ENCODE measurements at places on chromosomes 5 and 9.
A peak's percentile ranks its signal among the peaks of the same experiment; 100 is the strongest.

- DNase-seq: no peak
Measured at GRCh38 chr5:176888016-176888864, 10.9 kb downstream of the HK3 start.

DNA sequence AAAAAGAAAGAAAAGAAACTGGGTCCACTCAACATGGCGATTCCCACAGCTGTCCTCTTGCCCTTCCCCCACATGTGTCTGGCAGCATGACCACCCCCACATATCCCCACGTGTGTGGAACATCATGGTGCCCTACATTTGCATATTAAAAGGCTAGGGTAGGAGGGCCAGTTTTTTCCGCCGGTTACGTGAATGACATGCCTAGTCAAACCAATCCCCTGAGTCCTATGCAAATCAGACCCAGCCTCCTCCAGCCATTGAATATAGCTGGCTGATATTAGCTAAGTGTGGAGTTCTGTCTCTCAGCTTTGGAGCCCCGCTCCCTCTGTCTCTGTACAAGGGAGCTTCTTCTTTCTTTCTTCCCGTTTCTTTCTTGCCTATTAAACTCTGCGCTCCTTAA is 33.0 kb upstream of the CCDC112 start:
- DNase-seq: no peak

DNA sequence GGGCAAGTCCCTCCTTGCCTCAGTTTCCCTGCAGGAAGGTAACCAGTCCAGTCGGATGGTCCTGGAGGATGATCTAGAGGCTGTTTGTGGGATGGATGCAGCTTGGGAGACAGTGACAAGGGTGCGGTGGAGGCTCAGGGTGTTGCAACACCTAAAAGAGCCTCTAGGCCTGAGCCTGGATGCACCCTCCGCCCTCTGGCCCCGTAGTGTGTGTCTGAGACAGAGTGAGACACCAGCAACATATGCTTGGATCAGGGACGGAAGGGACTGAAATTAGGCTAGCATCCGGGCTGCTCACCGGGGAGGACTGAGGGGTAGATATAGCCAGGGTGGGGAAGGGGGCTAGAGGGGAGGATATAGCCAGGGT is 1.1 kb downstream of the CRAT start:
- no peak for DNase-seq

DNA sequence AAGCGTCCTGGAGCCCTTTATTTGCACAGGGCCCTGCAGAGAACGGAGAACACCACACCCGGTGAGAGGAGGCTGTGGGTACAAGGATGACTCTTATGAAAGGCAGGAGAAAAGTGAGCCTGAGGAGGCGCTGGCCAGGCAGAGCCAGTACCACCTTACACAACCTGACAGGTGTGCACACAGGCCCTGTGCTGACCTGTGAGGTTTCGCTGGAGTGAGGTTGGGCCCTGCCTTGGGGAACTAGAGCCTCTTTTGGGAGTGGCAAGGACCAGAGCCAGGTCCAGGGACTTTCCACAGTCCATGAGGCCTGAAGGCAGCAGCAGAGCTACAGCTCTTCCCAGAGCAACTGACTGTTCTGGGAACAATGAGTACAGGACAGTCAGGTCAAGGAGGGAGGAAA is 3.1 kb downstream of the SRD5A1 start:
- DNase-seq: peak; percentile 71

- no peak for DNase-seq
Measured at GRCh38 chr5:140794595-140795258, at the start of gene PCDHA2. PCDHA2 (plus strand) TSS chr5:140794852.

DNA sequence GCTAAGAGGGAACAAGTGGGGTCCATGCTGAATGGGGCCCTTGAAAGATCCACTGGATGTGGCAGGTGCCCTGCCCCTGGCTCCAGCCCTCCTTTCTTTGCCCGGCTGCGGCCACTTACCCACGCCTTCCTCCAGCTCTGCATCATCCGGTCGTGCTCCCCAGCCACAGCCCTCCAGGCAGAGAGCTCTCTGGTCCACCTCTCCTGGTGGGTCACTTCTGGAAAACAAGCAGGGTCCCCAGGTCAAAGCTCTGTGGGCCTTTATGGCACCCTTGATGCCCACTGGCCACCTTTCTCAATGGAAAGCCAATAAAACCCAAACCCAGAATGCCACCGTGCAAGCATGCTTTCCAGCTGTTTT is 45.0 kb downstream of the SECISBP2 start:
- DNase-seq: no peak

GRCh38 chr9:109893241-109893640 is 113.2 kb downstream of the PALM2AKAP2 start:
- DNase-seq: no peak

DNA sequence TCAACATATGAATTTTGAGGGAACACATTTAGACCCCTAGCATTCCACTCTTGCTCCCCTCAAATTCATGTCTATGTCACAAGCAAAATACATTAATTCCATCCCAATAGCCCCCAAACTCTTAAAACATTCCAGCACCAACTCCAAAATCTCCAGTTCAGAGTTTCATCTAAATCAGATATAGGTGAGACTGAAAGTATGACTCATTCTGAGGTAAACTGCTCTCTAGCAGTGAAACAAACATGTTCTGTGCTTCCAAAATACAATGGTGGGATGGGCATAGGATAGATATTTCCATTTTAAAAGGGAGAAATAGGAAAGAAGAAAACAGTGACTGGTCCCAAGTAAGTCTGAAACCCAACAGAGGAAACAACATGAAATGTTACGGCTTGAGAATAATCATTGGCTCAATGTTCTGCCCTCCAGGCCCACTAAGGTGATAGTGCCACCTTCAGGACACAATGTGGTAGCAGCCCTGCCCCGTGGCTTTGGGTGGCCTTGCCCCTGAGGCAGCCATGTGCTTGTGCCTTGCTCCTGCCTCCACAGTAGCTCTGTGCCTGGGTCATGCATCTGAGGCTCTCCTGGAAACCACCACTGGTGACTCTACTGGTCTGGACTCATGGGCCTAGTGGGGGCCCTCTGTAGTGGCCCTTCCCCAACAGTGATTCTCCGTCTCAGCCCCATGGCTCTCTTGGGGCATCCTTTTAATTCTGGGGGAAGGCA is 36.4 kb upstream of the IPPK start:
- no peak for DNase-seq

- DNase-seq: no peak
Measured at GRCh38 chr5:122999947-123000563, 36.5 kb downstream of the PPIC start.

GRCh38 chr9:134413890-134414623 is 87.8 kb downstream of the RXRA start:
- peak; percentile 64 for DNase-seq

Measured in NCI-H774 (cell line).